ENCODE measurements at places on chromosomes 1 and 21. TPM values are rescaled to one million over a fixed set of nuclear protein-coding genes. Genes with fewer than 3 reads are reported as not detected.

- no peak overlapping the region for H3K4me3 ChIP-seq
- no peak for DNase-seq
- peaks cover 6% of the 10 kb centered on the region for H3K4me1 ChIP-seq
- H3K27me3 ChIP-seq = peaks cover 19% of the 10 kb centered on the region
- no peaks in the 10 kb centered on the region for H3K36me3 ChIP-seq
These were observed 176.9 kb upstream of the FMN2 start for GRCh38 chr1:239914751-239915231.

GRCh38 chr1:189151361-189151760 is 1326.3 kb downstream of the BRINP3 start:
- no peak overlapping the region for H3K27ac ChIP-seq
- no peaks in the 10 kb centered on the region for H3K36me3 ChIP-seq
- H3K27me3 ChIP-seq = peaks cover under 1% of the 10 kb centered on the region
- H3K4me3 ChIP-seq = no peak overlapping the region

- H3K4me3 ChIP-seq = peak overlapping the region; percentile 51
- peaks cover 20% of the 10 kb centered on the region for H3K4me1 ChIP-seq
- peaks cover 2% of the 10 kb centered on the region for H3K27me3 ChIP-seq
- H3K36me3 ChIP-seq = peaks cover 5% of the 10 kb centered on the region
- DNase-seq = no peak
These were observed 742 bp downstream of the ARTN start for GRCh38 chr1:43934101-43934985.

DNA sequence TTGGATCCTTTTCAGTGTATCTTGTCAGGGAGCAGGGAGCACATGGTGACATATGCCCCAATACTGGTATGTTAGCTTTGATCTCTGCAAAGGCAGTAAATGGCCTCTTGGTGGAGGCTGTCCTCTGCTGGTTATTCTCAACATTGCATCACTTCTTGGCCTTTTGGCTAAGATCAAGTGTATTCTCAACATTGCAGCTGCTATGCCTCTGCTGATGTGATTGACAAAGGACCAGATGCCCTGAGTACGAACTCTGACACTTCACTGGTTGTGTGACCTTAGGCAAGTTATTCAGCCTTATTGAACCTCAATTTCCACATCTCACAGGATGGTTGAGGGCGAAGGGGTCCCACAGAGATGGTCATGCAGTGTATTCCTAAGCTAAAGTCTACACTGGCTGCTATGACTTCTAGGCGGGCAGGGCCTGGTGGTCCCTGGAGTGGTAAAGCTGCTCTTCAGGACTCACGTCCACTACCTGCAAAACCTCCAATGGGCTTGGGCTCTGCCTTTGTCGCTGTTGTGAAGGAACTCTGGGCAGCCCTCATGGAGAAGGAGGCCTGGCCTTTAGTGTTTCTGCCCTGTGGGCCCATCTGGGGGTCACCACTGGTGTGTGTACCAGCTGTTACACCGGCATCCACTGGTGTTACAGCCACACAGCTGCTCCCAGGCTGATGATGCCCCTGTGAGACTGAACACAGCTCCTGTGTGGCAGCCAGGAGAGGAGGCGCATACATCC is 64.8 kb downstream of the DNTTIP2 start:
- no peak for DNase-seq
- no peak overlapping the region for H3K27ac ChIP-seq
- no peaks in the 10 kb centered on the region for H3K27me3 ChIP-seq
- H3K4me3 ChIP-seq = no peak overlapping the region
- H3K36me3 ChIP-seq = no peaks in the 10 kb centered on the region

GRCh38 chr1:83909687-83910086 is 89.2 kb downstream of the TTLL7 start:
- no peak overlapping the region for H3K27ac ChIP-seq
- peaks cover 3% of the 10 kb centered on the region for H3K4me1 ChIP-seq
- no peaks in the 10 kb centered on the region for H3K27me3 ChIP-seq
- peaks cover 10% of the 10 kb centered on the region for H3K36me3 ChIP-seq
- DNase-seq = no peak

GRCh38 chr1:153538315-153538821 is 2.4 kb downstream of the S100A5 start:
- peaks cover 54% of the 10 kb centered on the region for H3K4me1 ChIP-seq
- H3K27me3 ChIP-seq = no peaks in the 10 kb centered on the region
- no peak overlapping the region for H3K4me3 ChIP-seq
- no peak overlapping the region for H3K27ac ChIP-seq

GRCh38 chr1:148160343-148161052 is 8.4 kb upstream of the NBPF11 start:
- peak; percentile 61 for DNase-seq
- H3K27ac ChIP-seq = no peak overlapping the region
- no peaks in the 10 kb centered on the region for H3K4me1 ChIP-seq

DNA sequence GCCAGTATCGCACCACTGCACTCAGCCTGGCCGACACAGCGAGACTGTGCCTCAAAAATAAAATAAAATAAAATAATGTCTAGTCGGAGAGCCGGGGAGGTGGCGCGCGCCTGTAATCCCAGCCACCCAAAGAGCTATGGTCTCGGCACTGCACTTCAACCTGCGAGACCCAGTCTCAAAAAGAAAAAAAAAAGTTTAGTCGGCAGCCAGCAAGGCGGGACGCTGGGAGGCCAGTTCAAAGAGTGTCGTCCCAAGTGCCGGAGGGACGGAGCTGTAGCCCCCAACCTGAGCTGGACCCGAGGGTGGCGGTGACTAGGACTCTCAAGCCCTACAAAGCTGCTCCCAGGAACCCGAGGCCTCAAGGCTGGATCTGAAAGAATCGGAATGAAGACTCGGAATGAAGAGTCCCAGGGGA is 632 bp upstream of the FALEC start:
- peak overlapping the region; percentile 87 for H3K4me3 ChIP-seq
- H3K27me3 ChIP-seq = no peaks in the 10 kb centered on the region
- peaks cover 19% of the 10 kb centered on the region for H3K4me1 ChIP-seq
- H3K27ac ChIP-seq = peak overlapping the region; percentile 91
- H3K36me3 ChIP-seq = peaks cover 10% of the 10 kb centered on the region

DNA sequence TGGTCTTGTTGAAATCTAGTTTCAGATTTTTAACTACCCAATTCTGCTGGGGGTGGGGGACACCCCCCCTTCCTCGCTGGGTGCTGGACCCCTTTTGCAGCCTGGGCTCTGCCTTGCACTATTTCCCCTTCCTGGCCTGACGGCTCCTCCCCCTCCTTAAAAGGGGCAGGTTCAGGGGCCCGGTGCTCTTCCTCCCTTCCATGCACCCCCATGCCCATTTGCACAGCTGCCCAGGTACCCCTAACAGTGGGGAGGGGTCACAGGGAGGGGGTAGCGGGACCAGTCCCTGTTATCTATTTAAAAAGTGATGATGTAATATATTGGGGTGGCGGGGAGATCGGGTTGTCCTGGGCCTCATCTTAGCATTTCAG is 15.3 kb downstream of the ZBTB7B start:
- DNase-seq = no peak
- peaks cover 3% of the 10 kb centered on the region for H3K36me3 ChIP-seq
- H3K27me3 ChIP-seq = no peaks in the 10 kb centered on the region
- H3K4me1 ChIP-seq = peaks cover 19% of the 10 kb centered on the region
- H3K27ac ChIP-seq = peak overlapping the region; percentile 36
- H3K4me3 ChIP-seq = peak overlapping the region; percentile 56

DNA sequence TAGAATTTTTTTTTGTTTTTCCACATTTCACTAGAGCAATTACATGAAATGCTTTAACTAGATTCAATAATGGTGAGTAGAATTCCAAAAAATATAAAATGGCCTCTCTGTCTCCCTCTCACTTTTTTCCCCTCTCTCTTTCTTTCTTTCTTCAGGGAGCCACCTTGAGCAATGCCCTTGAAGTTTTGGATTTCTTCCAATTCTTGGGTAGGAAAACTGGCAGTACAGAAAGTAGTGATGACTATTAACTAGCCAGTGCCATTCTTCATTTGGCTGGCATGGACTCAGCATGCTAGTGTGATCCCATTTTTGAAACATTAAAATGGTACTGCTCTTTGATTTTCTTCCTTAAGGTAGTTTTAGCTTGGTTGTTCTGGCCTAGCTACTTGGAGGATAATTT is 4.5 kb upstream of the FNBP1L start:
- no peaks in the 10 kb centered on the region for H3K36me3 ChIP-seq
- no peak for DNase-seq

DNA sequence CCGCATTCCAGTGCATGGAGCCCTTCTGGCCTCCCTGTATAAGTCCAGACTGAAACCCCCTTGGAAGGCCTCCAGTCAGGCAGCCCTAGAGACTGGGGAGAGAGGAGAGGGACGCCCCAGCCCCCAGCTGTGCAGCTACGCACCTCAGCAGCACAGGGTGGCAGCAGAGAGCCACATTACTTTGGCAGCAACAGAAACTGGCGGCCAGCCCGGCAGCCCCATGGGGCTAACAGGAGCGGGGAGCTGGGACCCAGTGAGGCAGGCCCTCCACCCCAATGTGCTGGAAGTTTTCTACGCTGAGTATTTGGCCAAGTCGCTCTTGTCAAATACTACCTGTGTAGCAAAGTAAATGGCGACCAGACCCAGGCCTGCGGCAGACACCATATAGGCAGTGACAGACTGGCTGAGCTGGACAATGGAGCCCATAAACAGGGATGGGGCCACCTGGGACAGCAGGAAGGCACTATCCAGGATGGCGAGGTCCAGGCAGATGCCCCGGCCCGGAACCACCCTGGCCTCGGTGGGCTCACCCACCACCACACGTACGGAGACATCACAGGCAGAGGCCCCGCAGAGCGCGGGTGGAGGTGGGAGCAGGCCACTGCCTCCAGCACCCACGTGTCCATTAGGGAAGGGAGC is 21.2 kb downstream of the SLC45A3 start:
- H3K4me3 ChIP-seq = no peak overlapping the region
- H3K27ac ChIP-seq = no peak overlapping the region
- H3K4me1 ChIP-seq = peaks cover 6% of the 10 kb centered on the region
- no peaks in the 10 kb centered on the region for H3K27me3 ChIP-seq

- H3K27me3 ChIP-seq = no peaks in the 10 kb centered on the region
- peak overlapping the region; percentile 91 for H3K4me3 ChIP-seq
- peaks cover 8% of the 10 kb centered on the region for H3K36me3 ChIP-seq
- H3K4me1 ChIP-seq = peaks cover 45% of the 10 kb centered on the region
These were observed 825 bp downstream of the TMEM39B start for GRCh38 chr1:32073299-32074229.

- H3K4me1 ChIP-seq = peaks cover 30% of the 10 kb centered on the region
- H3K27me3 ChIP-seq = no peaks in the 10 kb centered on the region
- no peak overlapping the region for H3K27ac ChIP-seq
These were observed 29.9 kb downstream of the NAV1 start for GRCh38 chr1:201568859-201569294.

- H3K27me3 ChIP-seq = no peaks in the 10 kb centered on the region
- H3K27ac ChIP-seq = no peak overlapping the region
- no peaks in the 10 kb centered on the region for H3K4me1 ChIP-seq
- H3K36me3 ChIP-seq = no peaks in the 10 kb centered on the region
These were observed 122.9 kb downstream of the DMRTA2 start for GRCh38 chr1:50300297-50300696.

- H3K4me1 ChIP-seq = peaks cover 85% of the 10 kb centered on the region
- no peak overlapping the region for H3K4me3 ChIP-seq
- H3K36me3 ChIP-seq = no peaks in the 10 kb centered on the region
- no peaks in the 10 kb centered on the region for H3K27me3 ChIP-seq
- no peak for DNase-seq
These were observed 14.9 kb upstream of the MACF1 start for GRCh38 chr1:39189592-39190041.

GRCh38 chr1:194342484-194343262 is 1156.3 kb upstream of the B3GALT2 start:
- no peaks in the 10 kb centered on the region for H3K27me3 ChIP-seq
- H3K4me3 ChIP-seq = no peak overlapping the region
- H3K36me3 ChIP-seq = no peaks in the 10 kb centered on the region
- H3K4me1 ChIP-seq = peaks cover 10% of the 10 kb centered on the region

DNA sequence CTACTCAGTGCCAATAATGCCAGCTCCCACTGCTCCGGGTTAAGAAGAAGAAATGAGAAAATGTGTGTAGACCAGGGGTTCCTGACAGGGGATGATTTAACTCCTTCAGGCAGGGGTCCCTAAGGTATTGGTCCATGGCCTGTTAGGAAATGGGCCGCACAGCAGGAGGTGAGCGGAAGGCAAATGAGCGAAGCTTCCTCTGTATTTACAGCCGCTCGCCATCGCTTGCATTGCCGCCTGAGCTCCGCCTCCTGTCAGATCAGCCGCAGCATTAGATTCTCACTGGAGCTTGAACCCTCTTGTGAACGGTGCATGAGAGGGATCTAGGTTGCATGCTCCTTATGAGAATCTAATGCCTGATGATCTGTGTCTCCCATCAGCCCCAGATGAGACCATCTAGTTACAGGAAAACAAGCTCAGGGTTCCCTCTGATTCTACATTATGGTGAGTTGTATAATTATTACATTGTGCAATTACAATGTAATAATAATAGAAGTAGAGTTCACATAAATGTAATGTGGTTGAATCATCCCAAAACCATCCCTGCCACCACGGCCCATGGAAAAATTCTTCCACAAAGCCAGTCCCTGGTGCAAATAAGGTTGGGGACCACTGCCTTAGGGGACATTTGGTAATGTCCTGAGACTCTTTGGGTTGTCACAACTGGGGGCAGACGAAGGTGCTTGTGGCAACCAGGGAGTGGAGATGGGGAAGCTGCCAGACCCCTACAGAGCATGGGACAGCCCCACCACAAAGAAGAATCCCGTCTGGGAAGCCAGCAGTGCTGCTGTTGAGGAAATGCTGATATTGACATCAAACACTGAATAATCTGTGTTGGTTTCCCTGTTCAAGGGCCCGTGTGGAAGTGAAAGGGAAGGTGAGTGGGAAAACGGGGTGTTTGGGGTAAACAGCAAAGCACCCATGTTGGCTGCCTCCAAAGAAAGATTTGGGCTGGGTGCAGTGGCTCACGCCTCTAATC is 60.8 kb downstream of the DHRS3 start:
- peaks cover 47% of the 10 kb centered on the region for H3K4me1 ChIP-seq
- DNase-seq = peak; percentile 42
- H3K4me3 ChIP-seq = no peak overlapping the region
- H3K27ac ChIP-seq = peak overlapping the region; percentile 86

Gene FAM72C
- total RNA-seq = not detected

Gene PRRX1
- total RNA-seq = 224 TPM

Gene PLA2G2F
- not detected for total RNA-seq

Gene TRPM2
- total RNA-seq = not detected

Gene S100A9
- not detected for total RNA-seq

Gene CACHD1
- 10.4 TPM for total RNA-seq

Gene NBL1
- 158 TPM for total RNA-seq
